Ovary (tissue), 10 donors: ENCODE measurements at places on chromosomes 2 and 18. TPM values are rescaled to one million over a fixed set of nuclear protein-coding genes. Genes with fewer than 3 reads are reported as not detected.

Gene IL37
- total RNA-seq, result not detected

DNA sequence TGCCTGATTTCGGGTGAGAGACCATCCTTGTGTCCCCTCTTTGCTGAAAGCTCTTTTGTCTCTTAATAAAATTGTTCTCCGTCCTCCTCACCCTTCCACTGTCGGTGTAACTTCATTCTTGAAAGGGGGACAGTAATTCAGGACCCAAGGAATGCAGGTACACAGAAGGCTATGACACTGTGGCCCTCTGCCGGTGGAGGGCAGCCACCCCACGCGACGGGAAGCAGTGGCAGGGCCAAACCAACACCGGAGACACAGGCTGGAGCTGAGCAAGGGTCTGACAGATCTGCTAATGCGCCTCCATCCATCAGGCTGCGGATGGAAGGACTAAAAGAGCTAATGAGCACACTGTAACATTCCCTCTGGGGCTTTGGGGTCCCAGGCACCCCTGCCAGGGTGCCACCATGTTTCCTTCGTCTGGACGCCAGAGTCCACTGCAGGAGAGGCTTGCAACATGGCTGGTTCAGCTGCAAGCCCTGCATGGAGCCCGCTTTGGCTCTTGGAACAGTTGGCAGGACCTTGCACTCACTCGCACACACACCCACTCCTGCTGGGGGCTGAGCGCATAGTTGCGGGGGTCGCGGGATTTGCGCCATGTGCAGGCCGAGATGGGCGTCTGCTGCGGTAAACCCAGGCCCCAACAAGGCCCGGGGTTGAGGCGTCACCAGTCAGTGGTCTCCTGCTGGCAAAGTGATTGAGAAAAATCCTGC, 544.1 kb upstream of the CDH7 start:
- no peak for DNase-seq

GRCh38 chr2:138293045-138293444, 208.5 kb upstream of the SPOPL start:
- DNase-seq, result no peak

DNA sequence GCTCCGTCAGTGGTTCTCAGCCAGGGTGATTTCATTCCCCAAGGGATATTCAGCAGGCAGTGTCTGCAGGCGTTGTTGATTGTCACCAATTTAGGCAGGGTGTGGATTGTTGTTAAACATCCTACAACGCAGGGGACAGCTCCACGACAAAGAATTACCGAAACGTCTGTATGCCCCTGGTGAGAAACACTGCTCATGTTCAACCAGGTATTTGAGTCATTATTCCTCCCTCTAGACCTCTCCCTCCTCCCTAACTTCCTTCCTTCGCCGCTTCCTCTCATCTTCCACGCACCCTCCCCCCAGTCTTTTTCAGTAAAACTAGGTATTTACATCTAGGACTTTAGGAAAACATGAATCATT, 50.8 kb downstream of the NCK2 start:
- DNase-seq, result no peak

DNA sequence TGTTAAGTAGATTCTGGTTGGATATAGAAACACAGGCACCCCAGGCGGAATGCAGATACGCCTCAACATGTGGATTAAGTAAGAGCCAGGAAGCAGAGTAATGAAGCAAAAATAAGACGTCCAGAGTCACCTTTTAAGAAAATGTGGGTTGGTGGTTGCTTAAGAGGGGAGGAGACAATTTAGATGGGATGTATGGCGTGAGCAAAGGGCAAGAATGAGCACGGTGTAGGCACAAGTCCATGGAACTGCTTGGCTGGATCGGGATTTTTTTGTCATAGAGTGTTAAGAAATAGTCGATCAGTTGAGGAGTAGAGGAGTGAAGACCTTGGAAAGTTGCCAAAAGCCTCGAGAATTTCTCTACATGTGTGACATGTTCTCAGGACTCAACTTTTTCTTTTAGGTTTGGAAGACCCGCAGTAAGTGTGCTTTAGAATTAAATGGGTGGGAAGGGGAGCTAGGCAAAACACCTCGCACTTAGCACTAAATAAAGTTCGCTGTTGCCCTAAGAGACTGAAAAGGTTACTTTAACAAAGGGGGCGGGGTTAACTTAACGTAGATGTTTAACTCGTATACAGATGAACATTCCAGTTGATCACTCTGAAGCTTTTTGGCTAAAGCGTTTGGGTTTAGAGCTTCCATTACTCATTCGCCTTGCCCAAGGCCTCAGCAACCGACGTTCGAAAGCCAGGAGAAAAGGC, 716 bp upstream of the SLC39A10 start:
- DNase-seq, result peak; percentile 17

GRCh38 chr2:30511122-30512083, 64.4 kb downstream of the LCLAT1 start:
- peak; percentile 49 for DNase-seq

Gene ACTG2
- total RNA-seq, result 558 TPM

GRCh38 chr18:76491473-76491775, 3.6 kb downstream of the ZNF516 start:
- peak; percentile 87 for DNase-seq

Gene CTLA4
- not detected for total RNA-seq
